ENCODE measurements at places on chromosomes 5 and 9.

DNA sequence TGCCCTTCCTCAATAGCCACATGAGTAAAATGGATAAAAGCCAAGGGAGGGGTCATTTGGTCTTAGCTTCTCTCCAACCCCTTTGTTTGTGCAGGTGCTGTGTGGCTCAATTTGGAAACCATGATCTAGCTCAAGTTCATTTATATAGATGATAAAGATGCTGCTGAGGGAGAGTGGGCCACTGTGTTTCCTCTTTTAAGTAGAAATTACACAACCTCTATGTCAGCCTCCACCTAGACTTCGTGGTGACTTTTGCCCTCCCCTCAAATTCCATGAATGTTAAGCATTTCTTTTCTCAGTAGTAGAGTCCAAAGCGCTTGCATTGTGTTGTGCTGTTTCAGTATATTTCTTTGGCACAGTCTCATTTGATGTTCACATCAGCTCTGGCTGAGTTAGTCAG is 241.4 kb downstream of the ARHGAP26 start:
- no peak for DNase-seq

DNA sequence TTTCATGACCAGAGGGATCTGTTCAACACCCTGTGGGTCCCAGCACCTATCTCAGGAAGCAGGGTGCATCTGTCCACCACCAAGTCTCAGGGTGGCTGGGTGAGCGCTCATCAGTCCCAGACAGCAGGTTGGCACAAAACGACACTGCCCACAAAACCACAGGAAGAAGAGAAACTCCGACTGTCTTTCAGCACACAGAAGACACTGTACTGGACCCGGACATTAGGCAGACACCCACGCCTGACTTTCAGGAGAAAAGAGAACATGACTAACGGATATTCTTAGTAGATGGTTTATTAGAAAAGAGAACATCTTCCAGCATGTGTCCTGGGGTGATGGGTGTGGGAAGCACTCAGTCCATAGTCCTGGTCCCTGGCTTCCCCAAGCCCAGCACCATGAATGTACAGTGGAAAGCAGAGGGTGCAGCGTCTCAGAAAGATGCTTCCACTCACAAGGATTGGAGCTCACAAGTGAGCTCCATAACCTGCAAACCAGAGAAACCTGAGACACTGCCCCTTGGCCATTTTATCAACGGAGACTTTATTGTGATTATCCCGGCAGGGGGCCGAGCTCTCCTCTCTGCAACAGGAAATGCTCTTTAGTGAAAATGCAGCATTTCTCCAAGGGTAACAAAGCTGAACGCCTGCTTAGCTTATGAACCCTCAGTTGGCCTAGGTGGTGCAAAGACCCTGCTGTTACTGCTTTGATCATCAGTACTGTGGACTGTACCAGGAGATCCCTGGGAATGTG is 35.8 kb upstream of the LCP2 start:
- no peak for DNase-seq

DNA sequence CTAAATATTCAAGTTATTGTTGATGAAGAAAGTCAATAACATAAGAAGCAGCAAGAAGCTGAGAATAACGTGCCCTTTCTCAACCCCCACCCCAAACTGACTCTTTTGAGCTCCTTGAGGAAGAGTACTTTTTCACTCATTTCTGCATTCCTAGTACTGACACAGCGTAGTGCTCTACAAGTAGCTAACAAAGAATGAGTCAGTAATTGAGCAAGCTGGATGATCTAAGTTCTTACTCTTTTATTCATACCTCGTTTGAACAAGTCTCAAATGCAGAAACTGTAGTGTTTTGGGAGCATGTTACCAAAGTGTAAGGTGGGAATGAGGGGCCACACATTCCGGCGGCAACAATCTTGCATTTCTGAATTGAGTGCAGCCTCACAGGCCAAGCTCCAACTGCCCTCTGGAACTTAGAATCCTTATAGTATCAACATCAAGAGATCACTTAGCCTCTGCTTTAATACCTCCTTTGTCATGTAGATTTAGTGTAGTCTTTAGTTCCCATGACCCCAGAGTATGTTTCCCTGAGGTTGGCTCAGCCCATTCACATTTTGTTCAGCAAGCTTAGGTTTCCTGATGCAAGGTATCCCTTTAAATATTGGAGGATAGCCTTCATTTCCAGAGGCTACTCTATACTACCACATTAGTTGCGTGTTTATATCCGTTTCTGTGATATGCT is 152.0 kb downstream of the PRR16 start:
- no peak for DNase-seq

GRCh38 chr9:125470189-125470588 is 208.6 kb downstream of the GAPVD1 start:
- DNase-seq, result no peak

DNA sequence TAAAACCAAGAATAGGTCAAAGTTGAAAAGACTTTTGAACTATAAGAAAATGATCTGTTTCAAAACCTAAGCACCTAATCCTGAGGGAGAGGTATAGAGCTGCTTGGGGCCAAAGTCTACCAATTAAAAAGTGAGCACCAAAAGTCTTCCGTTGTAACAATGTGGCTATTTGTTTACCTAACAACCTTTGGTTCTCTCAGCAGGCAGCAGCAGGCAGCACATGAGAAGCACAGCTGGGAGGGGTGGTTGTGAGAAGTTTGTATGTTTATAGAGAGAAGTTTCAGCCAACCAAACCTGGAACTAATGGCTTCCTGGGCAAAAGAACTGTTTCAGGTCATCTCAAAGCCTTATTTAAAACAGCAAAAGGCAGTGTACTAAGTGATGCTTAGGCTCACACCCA is 59.8 kb upstream of the TBC1D9B start:
- DNase-seq, result no peak

- DNase-seq, result peak; percentile 17
These were observed 33.4 kb downstream of the VAV2 start for GRCh38 chr9:133958756-133959155.

GRCh38 chr5:150303070-150303615 is 438 bp upstream of the ARSI start:
- no peak for DNase-seq

- peak; percentile 35 for DNase-seq
These were observed 24.1 kb downstream of the SARDH start for GRCh38 chr9:133713960-133714495.

- DNase-seq, result no peak
These were observed 5.1 kb upstream of the WWC1 start for GRCh38 chr5:168286386-168286785.

DNA sequence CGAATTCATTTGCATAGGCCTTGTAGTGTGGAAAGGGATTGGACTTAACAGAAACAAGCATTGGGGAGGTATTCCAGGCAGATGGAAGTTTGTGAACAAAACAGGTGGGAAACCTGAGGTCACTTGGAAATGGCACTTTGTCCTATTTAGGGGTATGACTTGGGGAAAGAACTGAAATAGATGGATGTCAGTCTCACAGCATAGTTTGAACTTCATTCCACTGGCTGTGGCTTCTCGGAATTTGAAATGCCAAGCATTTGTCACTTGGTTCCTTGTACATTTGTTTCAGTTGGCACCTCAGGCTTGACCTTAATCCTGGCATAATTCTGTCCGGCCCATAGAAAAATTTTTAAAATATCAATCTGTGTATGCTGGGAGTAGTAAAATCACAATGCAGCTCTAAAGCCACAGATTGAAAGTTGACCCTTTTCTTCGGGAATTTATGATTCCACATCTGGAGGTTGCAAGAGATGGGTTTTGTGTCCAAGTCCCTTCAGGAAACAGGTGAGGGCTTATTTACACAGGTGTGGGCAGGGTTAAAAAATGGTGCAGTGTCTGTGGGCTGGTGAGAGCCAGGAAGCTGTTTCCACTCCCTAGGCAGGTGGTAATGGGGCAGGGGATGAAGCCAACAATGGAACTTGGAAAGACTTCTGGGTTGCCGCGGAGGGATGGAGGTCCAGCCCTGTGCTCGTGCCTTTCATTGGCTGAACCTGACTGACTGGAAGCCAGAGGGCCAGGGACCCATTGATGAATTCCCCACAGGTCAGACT is 39.2 kb upstream of the PDE8B start:
- DNase-seq, result no peak

DNA sequence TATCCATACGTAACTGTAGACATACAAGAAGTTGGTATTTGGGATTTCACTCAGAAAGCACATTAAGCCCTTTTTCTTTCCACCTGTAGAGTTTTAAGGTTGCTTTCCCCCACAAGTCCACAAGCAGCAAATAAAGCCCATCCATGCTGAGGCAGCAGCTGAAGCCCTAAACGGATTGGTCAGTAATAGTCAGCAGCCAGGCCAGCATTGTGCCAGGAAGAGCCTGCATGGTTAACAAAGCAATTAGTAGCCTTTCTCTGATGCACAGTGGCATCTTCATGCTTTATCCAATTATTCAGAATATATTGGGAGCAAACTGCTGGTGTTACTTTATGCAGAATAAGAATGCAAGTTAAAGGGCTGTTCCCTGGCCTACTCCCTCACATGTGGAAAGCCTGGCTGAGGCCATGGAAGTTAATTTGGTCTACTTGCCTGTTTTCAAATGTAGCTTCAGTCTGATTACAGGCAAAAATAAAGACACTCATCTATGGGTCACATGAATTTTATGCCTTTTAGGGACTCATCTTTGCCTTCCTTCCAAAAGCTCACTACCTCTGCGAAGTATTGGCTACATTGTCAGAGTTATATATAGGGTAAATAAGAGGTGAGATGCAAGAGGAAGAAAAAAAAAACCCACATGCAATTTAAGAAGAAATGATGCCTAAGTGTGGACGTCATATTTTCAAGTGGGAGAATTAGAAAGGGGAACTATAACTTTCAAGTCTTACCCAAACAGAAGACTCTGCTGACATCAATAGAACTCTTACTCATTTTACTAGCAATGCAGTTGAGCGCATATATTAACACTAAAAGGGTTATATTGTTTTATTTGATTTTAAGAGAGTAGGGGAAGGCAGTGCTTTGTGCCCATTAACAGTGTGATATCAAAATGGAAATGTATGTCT is 15.9 kb downstream of the EBF1 start:
- DNase-seq, result no peak

DNA sequence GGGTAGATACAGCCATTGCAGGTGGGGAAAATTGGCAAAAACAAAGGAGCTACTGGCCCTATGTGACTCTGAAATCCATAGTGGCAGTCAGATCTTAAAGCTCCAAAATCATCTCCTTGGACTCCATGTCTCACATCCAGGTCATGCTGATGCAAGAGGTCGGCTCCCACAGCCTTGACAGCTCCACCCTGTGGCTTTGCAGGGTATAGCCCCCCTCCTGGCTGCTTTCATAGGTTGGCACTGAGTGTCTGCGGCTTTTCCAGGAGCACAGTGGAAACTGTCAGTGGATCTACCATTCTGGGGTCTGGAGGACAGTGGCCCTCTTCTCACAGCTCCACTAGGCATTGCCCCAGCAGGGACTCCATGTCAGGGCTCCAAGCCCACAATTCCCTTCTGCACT is 1190.1 kb downstream of the CDH12 start:
- DNase-seq, result no peak

DNA sequence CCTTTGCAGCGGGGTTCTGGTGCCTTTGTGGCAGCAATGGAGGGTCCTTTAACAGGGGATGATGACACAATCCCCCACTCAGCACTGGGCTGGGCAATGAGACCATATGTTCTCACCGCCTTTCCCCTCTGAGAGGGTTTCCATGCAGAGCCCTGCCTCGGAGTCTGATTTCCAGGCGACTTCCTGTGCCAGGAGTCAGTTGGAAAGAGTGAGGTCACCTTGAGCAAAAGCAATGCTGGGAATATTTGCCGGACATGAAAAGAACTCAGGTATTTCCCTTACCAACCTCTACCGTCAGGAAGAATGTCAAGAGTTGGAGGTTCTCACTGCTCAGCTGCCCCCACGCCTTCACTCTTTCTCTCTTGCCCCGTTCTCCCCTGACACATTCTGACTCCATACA is 284.2 kb upstream of the IRX1 start:
- DNase-seq, result no peak

DNA sequence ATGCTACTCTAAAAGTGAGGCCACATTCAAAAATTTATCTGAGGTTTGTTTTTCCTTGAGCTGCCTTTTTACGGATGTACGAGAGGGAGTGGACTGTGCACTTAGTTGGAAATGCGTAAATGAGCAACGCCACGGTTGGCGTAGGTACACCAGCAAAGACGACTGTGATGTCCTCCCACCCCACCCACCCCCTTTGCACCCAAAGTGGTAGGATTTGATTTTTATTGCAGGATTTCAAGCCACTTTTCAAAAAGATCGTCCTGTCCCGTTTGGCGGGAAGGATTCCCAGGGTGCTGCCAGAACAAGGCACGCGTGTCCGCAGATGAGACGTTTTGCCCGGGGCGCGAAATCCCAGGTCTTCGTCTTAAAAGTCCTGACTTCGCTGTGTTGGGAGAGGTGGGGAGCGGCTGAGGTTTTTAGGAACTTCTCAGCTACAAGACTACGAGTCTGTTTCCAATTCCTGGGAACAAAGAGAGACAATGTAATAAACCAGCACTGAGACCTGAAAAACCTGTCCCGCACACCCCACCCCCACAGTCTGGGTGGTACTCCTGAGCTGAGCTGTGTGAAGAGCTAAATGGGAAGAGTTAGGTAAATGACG is 1.0 kb upstream of the TLE1 start:
- no peak for DNase-seq

GRCh38 chr9:95572381-95573151 is 55.8 kb upstream of the PTCH1 start:
- DNase-seq, result no peak

DNA sequence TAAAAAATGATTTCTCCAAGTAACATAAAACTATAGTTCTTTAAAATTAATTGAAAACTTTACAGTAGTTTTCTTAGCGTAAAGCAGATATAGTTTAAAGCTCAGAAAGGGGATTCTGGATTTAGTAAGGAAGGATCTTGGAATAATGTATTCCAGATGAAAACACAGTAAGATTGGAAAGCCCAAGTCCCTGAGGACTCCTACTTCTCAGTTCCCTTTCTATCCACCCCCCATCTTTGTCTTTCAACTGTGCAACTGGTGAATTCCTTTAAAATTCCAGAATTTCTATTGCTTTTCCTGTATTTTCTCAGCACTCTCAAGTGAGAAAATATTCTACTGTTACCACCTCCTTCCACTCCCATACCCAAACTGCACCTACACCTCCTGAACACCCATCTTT is 184.5 kb upstream of the FBN2 start:
- no peak for DNase-seq

DNA sequence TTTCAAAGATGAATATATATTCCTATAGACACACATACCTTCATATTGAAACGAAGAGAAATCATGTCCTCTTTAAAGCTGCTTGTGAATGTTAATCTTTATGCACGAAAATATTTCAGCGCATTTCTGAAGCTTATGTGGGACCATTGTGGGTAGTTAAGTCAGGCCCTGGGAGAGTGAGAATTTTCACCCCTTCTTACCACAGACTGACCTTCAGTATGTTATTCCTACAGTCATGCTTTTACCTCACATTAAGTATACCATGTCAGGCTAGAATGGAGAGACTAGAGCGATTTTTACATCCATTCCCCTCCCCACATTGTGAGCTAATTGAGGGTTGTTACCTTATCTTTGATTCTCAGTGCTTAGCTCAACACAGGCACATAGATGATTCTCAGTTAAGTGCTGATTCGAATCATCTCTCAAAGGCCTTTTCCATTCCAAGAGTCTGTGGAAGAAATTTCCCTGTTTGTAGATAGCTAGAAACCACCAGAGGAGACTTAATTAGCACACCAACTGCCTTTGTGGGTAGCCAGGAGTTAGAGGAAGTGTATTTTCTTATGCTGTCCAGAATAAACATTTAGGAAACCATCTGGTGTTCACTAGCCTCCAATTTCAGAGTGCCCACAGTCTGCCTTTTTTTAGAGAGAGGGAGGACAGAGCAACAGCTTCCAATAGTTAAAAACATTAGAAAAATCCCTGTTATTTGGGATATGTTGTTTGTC is 110.5 kb downstream of the MEGF10 start:
- DNase-seq, result no peak

- peak; percentile 88 for DNase-seq
These were observed 18.0 kb downstream of the RXRA start for GRCh38 chr9:134344068-134344799.

All from Right ventricle myocardium superior (tissue), 1 donor.